ENCODE measurements at places on chromosomes 3 and 15.

GRCh38 chr15:41746802-41747201, 27.5 kb upstream of the MAPKBP1 start:
- peak; percentile 2 for DNase-seq

GRCh38 chr3:8319935-8320634, 181.5 kb upstream of the LMCD1 start:
- peak; percentile 82 for DNase-seq

GRCh38 chr3:198106265-198106664, 146.2 kb downstream of the LMLN start:
- DNase-seq, result no peak

GRCh38 chr3:126646674-126647073, 8.2 kb downstream of the TXNRD3 start:
- no peak for DNase-seq

DNA sequence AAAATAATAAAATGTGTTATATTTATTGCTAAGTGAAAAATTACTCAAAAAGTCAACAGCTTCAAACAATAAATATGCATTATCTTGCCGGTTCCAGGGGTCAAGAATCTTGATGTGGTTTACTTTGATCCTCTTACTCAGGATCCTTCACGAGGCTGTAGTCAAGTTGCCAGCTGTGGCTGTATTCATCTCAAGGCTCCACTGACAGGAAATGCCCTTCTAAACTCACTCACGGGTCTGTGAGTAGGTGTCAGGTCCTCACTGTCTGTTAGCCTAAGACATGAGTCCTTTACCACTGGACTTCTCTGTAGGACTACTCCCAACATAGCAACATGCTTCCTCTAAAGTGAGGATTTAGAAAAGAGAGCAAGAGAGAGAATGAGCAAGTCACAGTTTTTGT, 983.0 kb downstream of the SI start:
- no peak for DNase-seq

DNA sequence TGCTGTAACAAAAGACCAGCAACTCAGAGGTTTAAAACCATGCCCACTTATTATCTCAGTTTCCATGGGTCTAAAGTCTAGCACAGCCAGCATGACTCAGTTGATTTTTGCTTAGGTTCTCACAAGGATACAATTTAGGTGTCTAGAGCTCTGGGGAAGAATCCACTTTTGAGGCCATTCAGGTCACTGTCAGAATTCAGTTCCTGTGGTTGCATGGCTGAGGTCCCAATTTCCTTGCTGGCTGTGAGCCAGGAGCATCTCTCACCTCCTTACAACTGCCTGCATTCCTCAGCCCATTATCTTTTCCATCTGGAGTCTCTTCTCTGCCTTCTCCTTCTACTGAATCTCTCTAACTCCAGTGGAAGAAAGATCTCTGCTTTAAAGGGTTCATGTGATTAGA, 240.5 kb upstream of the CFAP20DC start:
- DNase-seq, result no peak

DNA sequence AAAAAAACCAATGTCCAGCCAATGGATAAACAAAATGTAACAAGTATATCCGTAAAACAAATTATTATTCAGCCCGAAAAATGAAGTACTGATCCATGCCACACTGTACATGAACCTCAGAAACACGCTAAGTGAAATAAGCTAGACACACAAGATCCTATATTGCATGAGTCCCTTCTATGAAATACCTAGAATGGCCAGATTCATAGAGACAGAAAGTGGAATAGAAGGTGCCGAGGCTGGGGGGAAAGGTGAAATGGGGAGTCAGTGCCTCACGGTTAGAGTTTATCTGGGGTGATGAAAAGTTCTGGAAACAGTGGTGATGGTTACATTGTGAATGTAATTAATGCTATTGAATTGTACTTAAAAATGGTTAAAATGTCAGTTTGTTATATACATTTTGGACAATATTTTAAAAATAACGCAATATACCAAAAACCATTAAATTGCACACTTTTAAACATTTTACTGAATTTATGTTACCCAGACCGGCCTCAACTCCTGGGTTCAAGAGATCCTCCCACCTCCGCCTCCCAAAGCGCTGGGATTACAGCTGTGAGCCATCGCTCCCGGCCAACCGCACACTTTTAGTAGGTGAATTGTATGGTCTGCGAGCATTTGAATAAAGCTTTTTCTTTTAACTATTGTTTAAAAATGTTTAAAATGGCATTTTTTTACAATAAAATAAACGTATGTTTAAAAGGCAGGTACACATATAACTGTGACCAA, 2.1 kb downstream of the RNF168 start:
- peak; percentile 31 for DNase-seq

DNA sequence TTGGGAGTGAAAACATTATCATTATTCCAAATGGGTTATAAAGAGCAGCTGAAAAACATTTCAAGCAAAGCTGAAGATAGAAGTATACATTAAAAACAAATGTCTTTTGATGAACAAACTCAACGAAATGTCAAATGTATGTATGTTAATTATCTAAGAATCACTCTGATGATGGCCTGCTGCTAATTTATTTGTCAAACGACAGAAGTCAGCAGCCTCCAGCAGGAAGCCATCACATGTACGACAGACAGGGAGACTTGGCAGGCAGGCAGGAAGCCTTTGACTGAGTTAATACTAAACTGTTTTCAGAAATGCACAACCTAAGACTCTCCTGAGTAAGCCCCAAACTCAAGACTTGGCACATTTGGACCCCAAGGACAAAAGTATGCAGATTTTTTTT, 491.1 kb downstream of the ZNF385D start:
- DNase-seq, result no peak

GRCh38 chr3:113662824-113663223, 33.6 kb downstream of the USF3 start:
- no peak for DNase-seq

DNA sequence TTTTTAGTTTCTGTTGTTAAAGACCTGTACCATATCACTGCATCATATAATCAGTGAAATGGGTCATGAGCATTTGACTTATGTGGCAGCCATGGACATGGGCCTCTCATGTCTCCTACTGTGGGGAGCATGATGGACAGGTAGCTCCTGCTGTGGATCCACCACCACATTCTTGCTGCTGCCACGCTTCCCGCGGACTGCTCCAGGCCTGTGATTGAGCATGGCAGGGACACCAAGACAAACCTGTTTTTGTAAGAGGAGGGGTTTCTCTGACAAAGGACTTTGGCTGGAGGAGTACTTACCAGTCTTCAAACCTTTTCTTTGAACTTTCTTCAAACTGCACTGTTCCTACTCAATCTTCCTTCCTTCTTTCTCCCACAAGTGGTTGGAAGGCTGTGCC, 17.9 kb upstream of the P2RY14 start:
- no peak for DNase-seq

DNA sequence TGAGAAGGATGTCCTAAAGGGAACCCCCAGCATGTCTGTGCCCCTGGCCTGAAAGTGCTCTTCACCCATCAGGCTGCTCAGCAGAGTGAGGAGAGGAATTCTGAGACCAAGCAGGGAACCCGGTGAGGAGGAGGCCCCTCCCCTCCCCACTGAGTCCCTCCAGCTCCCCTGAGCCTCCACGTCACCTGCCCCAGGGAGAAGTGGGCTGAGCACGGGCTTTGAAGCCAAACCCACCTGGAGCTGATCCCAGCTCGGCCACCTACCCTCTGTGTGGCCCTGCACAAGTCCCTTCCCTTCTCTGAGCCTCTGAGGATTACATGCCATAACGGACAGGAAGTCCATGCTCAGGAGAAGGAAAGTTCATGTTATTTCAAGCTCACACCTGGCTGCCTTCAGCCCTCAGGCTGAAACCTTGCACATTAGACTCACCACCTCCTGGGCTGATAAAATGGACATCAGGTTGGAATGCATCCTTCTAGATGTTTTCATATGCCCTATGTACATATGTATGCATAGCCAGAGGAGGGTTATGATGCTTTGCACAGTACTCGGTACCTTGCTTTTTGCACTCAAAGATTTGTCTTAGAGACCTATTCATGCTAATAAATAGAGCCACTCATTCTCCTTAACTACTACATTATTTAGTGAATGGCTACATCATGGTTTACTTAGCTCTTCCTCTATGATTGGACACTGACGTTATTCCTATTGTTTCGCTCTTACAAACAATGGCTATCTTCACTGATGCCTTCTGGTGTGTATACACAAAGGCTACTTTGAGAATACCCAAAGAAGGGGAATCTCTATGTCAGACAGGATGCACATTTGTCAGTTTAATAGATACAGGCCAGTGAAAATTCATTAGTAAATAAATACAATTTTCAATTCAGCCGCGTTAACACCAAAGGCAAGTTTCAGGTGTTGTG, 31.6 kb upstream of the GATA2 start:
- no peak for DNase-seq

- peak; percentile 67 for DNase-seq
Observed at GRCh38 chr3:107662124-107662507, 139.4 kb downstream of the BBX start.

DNA sequence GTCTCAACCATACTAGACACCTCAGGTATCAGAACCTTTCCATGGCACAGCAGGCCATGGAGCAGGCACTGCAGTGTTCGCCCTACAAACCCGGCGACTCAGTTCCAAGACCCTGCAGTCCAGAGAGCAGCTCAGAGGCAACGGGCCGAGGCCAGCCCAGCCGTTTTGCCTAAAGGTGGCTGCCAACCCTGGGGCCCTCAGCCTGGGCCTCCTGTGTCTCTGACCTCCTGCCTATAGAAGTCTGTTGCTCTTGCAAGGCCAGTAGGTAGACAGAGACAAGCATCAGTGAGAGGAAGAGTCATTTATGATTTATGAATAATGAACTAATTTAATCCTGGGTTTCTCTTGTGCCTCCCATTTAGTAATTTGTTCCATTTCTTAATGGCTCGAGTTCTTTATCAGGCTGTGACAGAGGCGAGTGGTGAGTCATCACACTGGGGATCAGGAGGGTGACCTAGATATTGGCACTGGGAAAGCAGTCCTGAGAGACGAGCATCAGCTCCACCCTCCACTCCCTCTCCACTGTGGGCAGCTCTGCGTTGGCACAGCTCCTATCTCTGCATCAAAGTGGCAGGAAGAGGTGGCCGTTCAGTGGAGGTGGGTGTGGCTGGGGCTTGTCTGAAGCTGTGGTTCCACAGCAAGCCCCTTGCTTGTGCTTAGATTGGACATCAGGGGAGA, 79.8 kb downstream of the ABHD5 start:
- peak; percentile 42 for DNase-seq

DNA sequence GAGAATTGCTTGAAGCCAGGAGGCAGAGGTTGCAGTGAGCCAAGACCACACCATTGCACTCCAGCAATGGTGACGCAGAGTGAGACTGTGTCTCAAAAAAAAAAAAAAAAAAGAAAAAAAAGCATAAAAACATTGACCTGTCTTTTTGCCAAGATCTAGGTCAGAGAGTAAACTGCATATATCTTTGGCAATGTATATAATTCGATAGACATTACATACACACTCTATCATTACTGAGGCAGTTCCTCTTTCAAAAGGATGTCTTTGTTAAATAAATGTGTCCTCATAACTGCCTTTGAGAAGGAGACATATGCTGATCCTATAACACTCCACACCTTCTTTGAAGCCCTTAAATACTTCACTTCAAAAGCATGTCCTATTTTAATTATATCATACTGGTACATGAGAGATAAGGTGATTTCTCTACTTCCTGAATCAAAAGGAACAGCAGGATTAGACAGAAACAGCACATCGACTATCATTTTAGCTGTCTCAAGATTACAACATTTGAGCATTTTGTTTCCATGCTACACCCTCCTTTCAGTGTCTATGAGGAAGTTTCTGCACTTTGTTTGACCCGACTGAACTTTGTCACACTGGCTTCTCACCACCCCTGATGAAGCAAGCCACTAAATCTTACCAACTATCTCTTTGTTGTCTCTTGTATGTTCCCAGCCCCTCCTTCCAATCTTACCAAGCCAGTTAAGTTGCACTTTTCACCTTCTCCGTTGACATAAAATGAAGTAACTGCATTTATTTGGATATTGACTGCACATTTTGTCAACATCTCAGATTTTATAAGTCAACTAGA, 335.8 kb downstream of the MECOM start:
- no peak for DNase-seq

DNA sequence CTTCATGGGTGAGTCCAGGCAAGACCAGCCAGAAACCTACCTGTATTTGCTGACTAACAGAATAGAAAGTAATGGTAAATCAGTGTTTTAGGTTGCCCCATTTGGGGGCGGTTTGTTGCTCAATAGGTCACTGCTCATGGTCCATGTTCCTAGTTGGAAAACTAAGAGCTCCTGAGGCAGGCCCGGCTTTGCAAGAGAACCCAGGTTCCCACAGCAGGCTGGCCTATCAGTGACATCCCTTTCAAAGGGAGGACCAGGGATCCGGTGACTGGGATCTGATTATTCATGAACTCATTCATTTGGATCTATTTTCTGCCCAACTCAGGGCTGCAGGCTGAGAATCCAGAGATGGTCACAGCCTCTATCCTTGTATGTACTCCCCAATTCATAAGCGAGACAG, 163.9 kb downstream of the WNT7A start:
- no peak for DNase-seq

- no peak for DNase-seq
Observed at GRCh38 chr15:68298336-68298735, 20.8 kb downstream of the FEM1B start.

DNA sequence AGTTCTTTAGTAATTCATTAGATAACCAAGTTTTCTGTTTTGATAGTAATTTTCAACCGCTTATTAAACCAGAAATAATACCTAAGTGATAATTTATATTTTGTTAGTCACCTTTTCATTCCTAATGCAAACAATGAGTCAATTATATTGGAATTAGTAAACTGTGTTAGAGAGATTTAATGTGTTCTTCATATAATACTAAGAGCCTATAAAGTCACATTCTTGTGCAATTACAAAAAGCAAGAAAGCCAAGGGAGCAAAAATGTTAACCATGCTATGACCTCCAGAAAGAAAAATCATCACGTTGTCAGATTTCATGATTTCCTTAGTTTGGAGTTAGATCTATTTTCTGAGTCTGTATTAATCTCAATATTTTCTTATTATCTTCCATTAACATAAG, 108.8 kb upstream of the SAMMSON start:
- DNase-seq, result peak; percentile 17

DNA sequence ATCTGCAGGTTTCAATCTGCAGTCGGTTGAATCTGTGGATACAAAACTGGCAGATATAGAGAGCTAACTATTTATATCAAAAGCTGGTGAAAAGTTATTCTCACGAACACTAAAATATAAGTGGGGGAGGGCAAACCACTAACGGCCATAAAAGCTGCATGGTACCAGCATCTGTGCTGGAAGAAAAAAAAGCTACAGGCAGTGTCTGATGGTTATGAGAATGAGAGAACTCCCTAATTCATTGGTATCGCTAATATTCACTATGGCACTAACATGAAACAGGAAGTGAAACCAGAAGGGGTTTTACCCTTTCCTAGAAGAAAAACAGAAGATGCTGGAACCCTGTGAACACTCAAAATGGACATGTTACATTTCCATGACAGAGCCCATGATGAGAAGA, 15.9 kb downstream of the CEP70 start:
- no peak for DNase-seq

- DNase-seq, result no peak
Observed at GRCh38 chr3:52046902-52047239, 9.5 kb downstream of the DUSP7 start.

DNA sequence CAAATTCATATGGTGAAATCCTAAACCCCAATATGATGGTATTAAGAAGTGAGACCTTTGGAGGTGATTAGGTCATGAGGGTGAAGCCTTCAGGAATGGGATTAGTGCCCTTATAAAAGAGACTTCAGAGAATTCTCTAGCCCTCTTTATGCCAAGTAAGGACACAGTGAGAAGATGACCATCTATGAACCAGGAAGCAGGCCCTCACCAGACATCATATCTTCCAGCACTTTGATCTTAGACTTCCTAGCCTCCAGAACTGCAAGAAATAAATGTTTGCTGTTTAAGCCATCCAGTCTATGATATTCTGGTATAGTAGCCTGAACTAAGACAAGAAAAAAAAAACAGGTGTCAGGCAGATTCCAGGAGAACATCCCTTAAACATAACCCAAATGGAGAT, 45.9 kb upstream of the AP4E1 start:
- DNase-seq, result no peak

Data from LHCN-M2 (cell line).